ENCODE measurements at places on chromosomes 2 and 18.

GRCh38 chr2:171480908-171481307 is 41.4 kb upstream of the CYBRD1 start:
- no peak for DNase-seq

DNA sequence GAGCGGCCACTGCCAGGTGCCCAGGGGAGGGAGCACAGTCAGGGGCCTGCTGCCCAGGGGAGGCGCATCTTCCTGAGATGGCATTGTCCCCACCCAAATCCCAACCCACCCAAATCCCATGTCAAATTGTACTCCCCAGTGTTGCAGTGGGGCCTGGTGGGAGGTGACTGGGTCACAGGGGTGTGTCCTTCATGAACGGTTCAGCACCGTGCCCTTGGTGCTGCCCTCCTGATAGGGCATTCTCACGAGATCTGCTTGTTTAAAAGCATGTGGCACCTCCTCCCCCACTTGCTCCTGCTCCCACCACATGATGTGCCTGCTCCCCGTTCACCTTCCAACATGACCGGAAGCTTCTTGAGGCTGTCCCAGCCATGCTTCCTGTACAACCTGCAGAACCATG is 27.6 kb downstream of the ANKMY1 start:
- no peak for DNase-seq

GRCh38 chr18:13279181-13280069 is 60.9 kb downstream of the LDLRAD4 start:
- DNase-seq: no peak

DNA sequence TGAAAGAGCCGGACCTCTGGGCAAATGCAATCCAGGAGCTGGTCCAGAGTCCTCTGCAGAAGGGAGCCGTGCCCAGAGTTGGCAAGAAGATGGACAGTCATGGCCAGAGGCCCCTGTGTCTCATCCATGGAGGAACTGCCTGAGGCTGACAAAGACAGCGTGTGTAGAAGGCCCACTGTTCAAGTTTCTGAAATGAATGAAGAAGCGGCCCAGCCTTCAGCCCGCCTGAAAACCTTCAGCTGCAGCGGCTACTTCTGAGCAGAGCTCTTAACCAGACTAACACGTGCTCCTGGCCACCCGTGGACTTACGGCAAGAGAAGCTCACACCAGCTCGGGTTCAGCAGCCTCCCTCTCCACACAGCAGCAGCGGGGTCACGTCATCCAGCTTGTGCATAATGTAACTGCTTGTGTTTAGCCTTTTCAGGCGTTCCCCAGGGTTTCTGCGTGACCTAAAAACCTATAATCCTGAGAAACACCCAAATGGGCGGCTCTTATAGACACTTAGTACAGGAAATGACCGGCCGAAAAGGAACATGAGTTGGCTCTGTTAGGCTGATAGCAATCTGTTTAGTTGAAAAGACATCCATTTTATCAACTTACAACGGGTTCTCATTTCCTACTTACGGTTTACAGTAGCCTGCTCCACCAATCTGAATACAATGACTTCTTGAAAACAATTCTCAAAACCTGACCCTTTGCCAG is at the start of gene FAM124B:
TSS of gene FAM124B (minus strand) at position 467 of the 702 bp plus-strand sequence. CDS start at position 128, 339 bp downstream.
- DNase-seq: peak; percentile 63

GRCh38 chr2:190887089-190887488 is 6.5 kb downstream of the GLS start:
- no peak for DNase-seq

- no peak for DNase-seq
Observed at GRCh38 chr2:241773511-241774418, 2.9 kb upstream of the GAL3ST2 start.

DNA sequence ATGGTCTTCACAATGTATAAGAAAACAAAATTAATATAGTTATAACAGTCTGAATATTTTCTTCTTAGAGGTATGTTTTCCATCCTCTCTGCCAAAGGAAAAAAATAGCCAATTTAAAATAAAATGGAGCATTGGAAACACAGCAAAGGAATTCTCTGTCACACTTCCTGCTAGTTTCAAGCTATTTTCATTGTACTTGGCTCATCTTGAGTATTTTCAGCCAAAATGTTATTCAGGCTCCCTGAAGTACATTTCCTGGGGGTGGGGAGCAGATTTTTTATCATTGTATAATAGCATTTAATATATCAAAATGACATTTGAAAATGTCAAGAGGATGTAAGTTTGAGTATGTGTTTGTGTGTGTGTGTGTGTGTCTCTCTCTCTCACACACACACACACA is 463.6 kb upstream of the REG3G start:
- no peak for DNase-seq

- DNase-seq: no peak
Observed at GRCh38 chr2:171447675-171448074, 13.6 kb downstream of the DCAF17 start.

DNA sequence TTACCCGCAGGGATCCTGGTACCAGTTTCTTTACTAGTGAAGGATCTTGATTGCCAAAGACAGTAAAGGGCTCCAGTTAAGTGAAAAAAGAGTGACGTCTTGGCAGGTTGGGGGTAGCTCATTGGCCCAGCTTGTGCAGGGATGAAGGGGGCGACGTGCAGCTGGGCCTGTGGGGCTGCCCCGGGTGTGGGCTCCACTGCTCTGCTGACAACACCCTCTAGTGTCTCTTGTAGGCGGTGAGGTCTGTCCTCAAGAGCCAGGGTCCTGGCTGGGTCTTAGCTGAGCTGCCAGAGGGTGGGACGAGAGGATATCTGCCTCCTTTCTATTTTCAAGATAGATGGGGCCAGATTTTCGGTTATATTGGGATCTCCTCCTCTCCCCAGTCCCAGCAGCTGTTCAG is 6.1 kb downstream of the ARHGEF4 start:
- no peak for DNase-seq

DNA sequence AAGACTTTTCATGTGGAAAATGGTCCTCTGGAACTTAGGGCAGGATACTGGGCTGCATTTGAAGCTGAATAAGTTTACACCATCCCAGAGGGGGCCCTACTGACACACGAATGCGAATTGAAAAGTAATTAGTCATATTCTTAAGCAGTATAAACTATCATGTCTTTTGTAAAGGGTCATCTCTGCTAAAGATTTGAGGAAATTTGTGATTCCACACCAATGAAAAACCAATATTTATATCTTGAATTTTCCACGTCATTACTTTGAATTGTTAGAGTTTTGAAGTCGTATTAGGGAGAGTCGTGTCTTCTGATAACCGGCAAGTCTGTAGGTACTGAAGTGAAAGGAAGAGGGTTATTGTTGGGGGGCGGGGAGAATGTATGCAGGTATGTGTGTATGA is 4.1 kb upstream of the OTX1 start:
- DNase-seq: no peak

DNA sequence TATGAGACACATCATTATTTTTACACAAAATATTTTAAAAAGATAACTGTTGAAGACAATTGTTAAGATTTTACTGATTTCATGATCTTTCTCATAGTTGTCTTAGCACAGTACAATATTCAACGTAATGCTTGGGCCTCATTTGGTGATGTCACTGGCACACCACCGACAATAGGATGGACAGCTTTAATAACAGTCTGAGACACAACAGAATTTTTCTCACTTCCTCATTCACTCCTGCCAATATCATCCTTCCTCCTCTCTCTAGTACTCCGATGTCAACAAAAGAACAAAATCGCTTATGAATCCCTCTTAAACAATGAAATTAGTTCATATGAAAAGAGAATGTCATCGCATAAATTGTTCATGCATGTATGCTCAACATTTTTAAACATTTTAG is 461.9 kb upstream of the CDH7 start:
- no peak for DNase-seq

DNA sequence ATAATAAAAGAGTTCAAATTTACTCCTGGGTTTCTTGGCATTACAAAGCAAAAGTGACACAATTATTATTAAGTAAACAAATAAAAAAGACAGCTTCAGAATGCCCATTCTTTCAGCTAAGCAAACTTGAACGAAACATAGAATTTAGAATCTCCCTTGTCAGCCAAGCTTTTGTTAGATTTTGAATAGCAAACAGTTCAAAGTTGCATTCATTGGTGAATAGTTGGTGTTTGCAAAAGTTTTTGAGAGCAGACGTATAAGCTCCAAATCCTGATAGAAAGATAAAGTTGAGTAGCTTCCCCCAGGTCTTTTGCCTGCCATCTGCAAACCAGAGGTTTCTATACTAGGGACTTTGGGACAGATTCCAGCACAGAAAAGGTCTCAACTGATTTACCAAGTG is 434.3 kb upstream of the TNP1 start:
- no peak for DNase-seq

- DNase-seq: no peak
Observed at GRCh38 chr18:77052983-77053309, 79.6 kb downstream of the MBP start.

GRCh38 chr2:240257940-240258580 is 117.6 kb upstream of the OTOS start:
- no peak for DNase-seq

- DNase-seq: no peak
Observed at GRCh38 chr2:142076317-142076716, 54.5 kb downstream of the LRP1B start.

GRCh38 chr2:229118336-229118735 is 152.8 kb downstream of the PID1 start:
- DNase-seq: no peak

DNA sequence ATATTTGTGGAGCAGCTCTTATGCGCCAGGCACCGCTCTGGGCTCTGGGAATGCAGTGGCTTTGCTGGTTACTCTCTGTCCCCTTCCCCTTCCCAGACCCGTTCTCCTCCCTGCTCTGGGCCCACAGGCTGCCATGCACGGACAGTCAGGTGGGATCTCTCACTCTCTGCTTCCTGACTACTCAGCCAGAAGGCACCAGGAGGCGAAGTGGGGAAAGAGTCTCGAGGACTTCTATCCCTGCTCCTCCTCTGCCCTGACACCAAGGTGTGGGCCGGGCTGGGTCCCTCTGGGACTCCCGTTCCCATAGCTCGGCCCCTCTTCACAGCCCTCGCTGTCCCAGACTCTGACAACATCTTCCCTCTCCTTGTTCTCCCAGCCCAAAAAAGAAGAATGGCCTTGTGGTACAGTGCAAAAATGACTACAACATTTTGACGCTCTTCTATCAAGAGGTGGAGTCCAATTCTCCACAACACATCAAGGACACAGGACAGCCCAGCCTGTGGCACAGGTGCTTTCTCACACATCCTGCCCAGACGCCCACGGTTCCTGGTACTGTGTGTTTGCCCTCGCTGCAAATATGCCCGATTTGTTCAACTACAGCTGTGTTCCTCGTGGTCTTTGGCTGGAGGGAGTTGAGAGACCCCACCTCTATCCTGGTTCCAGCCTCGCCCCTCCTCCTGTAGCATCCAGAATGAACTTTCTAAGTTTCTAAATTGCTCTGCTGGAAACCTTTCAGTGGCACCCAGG is 14.0 kb upstream of the DUSP2 start:
- no peak for DNase-seq

DNA sequence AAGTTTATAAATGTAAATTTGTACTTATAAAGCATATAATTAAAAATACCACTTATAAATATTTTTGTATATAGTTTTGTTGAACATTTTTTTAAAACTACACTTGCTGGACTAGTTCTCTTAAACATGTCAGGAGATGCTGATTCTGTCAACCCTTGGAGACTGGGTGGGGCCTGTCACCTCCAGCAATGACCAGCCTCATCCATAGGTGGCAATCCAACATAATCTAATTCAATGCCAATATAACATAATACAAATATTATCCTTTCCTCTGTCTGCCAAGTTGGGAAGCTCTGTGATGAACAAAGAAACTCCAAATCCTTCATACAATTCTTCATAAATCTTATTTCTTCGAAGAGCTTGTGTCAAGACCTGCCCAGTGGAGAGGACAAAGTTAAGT is 140.4 kb downstream of the RBMS1 start:
- no peak for DNase-seq

DNA sequence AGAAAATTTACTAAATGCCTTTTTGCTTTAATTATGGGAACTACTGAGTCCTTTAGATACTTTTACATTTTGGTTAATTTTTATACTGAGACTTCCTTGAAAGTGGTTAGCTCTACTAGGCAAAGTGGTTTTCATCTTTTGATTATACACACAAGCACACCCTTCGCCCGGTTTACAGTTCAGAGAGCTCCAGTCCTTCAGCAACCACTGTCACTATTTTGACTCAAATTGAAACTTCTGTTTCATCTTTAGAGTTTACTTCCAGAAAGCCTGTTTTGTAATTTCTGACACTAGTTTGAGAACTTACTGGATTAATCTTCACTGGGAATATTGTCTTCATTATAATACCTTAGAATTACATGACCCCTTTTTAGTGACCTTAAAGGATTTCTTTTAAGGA is 140.3 kb upstream of the FOSL2 start:
- DNase-seq: no peak

DNA sequence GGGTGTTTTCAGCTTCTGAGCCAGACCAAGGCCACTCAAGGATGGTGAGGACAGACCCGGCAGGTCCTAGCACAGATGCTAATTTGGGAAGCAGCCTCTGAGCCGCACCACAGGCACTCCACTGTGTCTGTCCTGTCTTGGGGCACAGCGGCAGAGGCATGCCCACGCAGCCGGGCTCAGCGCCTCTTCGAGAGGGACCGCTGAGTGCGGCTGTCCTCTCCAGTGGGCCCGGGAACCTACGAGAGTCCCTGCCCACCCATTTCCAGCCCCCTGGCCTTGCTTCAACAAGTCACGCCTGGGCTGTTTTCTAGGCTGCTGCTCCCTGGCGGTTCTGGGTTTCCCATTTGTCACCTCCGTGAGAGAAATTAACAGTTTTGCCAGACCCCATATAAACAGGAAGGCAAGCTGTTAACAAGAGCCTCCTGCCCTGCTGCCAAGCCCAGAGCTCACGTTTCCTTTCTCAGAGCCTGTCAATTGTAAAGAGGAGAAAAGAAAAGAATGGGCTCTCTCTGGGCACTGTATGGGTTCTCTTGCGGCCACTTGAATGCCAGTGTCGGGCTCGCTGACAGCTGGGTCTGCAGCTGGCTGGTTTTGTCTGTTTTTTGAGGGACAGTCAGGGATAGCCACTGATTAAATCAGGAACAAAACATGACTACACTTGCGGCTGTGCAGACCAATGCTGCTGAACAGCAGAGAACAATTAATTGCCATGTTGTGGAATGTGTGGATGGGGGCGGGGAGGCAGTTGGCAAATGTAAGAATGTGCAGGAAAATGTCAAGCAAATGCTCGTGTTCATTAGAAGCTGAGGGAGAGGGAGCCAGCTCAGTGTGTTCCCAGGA is 30.6 kb downstream of the TMEM17 start:
- DNase-seq: no peak

DNA sequence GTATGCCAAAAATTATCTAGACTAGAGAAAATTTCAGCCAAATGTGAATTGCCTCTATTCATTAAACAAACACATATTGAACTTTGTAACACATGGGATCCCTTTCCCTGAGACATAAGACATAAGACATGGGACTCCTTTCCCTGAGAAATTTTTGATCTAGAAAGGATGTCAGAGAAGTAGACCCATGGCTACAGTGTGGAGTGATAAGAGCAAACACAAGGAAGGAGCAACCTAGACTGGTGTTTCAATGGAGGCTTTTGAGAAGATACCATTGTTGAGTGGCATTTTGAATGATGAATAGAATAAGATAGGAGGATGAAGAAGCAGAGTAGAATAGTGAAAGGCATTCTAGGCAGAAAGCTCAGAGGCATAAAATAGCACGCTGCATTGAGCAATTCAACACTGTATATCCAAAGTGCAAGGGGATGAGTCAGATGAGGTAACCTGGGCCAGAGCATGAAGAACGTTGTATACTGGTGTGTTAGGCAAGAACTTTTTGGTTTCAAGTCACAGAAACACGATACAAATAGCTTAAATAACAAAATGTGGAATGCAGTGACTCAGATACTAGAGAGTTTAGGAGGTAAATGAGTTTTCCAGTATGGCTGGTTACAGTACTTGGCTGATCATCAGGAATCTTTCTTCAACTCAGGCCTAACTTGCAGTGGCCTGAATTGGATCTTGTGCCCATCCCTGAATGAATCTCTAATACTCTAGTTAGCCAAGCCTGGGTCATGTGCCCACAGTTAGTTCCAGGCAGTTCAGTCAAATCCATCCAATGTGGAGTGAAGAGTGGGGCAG is 129.8 kb upstream of the TANK start:
- DNase-seq: peak; percentile 27

All from tibial nerve (tissue), 4 donors.